Coronary artery (tissue), 2 donors: ENCODE measurements at places on chromosomes 11 and 22.
A peak's percentile ranks its signal among the peaks of the same experiment; 100 is the strongest.

GRCh38 chr11:102368472-102368871, 21.5 kb downstream of the BIRC2 start:
- no peak for DNase-seq

DNA sequence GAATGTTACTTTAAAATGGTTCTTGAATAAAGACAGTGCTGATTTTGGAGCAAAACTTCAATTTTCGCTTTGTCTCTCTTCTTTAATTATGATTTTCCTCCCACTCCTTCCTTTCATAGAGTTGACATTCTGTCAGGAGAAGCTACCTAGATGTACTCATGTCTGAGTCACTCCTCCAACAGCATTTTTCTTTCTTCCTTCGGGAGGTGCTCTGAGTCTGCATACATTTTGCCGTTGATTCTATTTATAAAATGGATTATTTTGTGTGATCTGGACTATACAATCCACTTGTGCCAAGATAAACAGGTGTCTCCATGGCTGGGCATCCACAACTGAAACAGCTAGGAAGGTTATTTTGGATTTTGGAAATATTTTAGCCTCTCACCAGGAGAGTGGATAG, 588.3 kb upstream of the ANO5 start:
- DNase-seq, result no peak

- no peak for DNase-seq
These were observed 162.7 kb upstream of the SORL1-AS1 start for GRCh38 chr11:121615501-121615900.

GRCh38 chr11:9701799-9702198, 37.9 kb downstream of the SWAP70 start:
- no peak for DNase-seq

- DNase-seq, result no peak
These were observed 23.5 kb upstream of the L3MBTL2 start for GRCh38 chr22:41181349-41182241.

- no peak for DNase-seq
These were observed 283.7 kb upstream of the ANO3 start for GRCh38 chr11:26048271-26048670.

DNA sequence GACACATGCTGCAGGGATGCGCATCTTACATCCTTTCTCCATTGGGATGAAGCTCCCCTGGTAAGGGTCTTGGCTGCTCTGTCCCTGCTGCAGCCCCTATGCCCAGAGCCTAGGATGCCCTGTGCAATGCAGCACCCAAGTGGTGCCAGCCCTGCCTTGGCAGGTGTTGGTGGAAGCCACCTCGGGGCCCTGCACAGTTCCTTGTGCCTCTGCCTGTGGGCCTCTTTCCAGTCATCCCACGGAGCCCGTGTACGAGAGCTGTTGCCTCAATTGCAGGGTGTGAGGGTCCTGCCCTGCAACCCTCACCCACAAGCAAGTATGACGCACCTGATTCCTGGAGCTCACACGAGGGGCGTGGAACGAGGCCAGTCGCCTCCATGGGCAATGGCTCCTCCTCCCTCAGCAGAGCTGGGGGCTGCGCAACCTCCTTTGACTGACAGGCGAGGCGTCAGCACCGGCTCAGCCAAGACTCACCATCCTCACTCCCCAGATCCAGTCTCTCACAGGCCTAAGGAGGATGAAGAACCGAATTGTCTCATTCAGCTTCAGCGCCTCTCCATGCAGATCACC, 719.6 kb downstream of the BRD1 start:
- DNase-seq, result no peak

GRCh38 chr22:49324527-49325491, 502.9 kb downstream of the BRD1 start:
- DNase-seq, result peak; percentile 65

DNA sequence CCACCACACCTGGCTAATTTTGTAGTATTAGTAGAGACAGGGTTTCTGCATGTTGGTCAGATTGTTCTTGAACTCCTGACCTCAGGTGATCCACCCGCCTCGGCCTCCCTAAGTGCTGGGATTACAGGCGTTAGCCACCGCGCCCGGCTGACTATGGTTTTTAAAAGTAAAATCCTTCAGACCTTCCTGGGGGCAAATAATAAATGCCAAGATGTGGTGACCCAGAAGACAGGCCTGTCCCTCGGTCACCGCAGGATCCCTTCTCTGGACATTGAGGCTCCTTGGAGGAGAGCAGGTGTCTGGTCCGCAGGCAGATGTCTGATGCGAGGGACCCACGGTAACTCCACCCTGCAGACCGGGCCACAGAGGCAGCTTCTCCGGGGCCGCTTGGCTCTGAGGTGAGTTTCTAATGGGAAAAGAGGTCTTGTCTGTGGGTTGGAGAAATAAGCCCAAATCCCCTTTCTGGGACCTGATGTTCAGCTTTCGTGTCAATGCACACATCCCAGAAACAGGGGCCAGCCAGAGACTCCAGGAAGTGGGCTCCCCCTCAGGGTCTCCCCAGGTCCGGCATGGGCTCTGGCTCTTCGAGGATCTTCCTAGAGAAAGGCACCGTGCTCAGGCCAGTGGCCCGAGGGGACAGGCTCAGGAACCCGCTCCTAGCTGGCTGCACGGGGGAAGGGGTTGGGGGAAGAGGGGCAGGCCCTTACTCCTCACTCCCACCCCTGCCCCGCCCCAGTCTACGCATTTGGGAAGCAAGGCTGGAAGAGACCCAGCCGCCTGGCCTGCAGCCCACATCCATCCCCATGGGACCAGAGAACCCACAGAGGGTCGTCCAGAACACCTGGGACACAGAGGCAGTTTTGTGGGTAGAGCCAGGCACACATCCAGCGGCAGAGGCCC, 100.6 kb downstream of the WNT7B start:
- peak; percentile 66 for DNase-seq

DNA sequence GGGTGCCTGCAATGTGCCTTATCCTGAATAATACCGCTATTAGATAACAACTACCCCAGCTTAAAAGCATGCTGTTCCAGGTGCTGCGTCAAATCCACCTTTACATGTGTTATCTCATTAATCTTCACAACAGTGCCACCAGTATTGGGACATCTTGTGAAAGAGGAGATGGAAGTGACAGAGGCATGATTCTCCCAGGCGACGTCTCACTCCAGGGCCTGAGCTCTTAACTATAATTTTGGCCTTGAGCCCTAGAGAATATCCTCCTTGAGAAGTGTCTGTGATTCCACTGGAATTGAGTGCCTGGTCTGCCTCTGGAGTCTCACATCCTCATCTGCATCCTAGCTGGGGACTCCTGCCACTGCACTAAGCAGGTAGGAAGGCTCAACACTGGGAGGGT, 43.8 kb downstream of the RPL27A start:
- DNase-seq, result no peak

DNA sequence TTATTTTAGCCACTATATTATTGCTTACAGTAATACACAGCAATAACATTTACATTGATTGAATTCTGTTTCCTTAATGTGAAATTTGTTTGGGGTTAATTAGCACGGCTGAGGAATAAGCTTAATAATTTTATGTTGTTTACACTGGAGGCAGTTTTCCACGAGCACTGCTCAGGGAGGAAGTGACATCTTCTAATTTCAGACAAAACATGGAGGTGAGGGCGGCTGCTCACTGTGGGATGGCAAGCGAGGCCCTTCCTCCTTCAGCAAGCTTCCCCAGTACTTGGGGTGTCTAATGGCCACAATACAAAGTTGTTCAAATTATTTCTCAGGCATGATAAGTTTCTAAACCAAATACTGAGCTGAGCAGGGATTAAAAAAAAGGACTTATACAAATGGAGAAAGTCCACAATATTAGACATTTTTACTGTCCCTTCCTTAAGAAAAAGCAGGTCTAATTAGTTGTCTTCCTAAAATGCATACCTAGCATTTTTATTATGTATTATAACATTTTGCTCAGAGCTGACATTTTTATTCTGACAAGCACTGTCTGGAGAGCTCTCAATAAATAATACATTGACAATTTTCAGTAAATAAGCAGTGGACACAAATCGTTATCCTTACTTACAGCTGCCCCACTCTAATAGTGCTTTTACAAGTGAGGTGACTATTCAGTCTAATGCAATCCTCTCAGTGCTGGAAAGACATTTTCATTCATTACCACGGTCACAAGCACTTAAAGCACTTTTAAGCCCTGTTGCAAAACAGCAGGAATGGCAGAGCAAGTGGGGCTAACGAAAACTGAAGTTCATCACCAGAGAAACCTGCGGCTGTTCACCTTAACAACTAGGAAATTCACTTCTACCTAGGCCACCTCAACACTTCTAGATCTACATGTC, 56.2 kb downstream of the SOX6 start:
- DNase-seq, result no peak

DNA sequence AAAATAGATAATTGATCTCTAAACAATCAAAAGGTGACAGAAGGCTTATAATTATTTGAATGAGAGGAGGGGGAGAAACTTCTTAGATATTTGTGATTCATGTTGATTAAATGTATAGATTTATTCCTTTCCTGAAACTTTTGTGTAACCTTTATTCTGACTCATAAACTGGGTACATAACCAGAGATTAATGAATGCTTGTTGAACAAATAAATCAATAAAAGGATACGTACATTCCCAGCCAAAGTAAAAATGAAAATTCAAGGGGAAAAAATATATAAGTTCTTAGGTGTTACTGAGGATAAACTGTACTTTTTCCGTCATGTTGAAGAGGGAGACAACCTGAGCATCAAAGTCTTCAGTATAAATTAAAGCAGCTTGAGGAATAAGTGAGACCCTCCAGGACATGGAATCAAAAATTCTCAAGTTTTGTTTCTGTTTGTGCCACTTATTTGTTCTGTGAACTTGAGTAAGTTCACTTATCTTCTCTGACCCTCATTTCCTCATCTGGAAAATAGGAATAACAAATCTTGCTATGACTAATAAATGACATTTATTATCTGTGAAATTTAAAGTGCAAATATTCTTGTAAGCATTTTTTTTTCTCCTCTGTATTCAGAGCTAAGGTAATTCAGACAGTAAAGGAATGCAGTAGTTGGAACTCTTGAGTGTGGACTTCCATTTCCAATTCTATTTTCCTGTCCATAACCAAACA, 195.4 kb downstream of the METTL15 start:
- DNase-seq, result no peak

DNA sequence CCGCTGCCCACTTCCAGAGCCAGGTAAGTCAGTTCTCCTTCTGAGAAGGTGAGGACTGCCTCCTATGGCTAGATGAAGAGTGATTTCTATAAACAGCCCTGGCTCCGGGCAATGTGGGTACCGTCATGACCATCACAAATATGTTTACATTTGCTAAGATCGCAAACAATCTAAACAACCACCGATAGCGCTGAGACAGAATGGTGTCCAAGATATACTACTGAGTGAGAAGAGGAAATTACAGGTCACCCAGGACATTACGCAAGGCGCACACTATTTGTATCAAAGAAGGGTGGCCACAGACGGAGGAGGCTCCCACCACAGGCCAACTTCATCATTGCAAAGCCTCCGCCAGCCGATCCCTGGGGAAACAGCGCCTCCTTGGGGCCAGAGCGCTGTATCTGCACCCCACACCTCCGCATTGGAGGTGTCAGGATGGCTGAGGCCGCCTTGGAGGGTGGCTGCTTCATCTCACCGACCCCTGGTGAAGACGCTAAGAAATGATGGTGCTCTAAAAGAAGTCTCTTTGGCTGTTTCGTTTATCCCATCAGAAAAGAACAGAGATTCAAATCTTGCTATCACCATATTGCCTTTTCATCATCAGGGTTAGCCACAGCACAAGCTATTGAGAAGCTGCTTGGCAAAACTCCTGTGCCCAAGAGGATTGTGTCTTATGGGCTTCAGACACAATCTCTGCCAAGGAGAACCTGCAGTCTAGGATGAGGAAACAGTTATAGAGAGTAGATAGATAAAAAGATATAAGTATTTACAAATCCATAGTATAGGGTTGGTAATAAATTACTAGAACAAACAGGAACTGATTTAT, 12.3 kb upstream of the ASRGL1 start:
- DNase-seq, result no peak

DNA sequence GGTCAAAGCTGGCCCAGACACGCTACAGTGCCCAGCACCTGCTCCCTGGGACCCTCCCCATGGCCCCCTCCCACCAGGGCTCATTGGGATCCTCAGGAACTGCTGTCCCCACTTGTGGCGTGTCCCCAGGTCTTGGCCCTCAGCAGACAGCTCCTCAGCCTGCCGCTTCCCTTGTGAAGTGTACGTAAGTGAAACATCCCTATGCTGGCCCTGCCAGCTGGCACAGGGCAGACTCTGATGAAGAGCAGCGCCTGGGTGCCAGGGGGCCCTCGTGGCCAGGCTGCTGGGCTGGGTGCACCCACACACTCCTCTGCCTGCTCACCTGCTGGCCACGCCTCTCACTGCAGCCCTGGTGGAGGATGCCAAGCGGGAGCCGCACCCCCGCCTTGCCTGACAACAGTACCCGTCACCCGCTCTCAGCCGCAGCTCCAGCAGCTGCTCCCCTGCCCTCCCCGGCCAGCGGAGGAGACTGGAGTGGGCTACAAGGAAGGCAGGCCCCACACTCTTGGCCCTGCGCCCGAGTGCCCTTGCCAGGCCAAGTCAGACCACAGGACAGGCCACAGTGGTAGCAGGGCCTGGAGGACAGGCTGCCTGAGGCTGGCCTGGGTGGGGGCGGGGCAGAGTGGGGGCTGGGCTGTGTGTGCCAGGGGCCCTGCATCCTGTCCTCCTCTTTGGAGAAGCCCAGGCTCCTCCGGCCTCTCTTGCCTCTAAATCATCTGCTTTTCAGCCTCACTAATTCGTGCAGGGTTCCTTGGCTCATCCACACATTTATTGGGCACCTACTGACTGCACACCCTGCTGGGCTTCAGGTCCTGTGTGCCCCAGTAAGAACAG, 39.5 kb downstream of the IGF2 start:
- no peak for DNase-seq

- no peak for DNase-seq
These were observed 242.3 kb upstream of the B3GAT1 start for GRCh38 chr11:134654161-134654915.

DNA sequence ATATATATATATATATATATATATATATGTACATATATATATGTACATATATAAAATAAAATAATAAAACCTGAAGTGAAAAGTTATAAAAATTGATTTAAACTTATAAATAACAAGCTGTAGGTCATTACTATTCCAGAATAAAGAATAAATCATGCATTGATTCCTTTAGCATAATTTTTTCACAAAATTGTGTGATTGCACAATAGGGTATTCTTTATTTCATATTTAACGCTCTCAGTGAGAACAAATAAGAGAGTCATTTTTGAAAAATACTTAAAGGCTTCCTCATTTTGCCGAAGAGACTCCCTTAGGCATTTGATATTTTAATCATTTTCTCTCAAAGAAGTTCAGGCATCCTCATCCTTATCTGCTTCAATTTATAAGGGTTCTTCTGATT, 41.3 kb upstream of the API5 start:
- no peak for DNase-seq

- DNase-seq, result peak; percentile 95
These were observed 1.5 kb downstream of the LGALS1 start for GRCh38 chr22:37676736-37677492.

DNA sequence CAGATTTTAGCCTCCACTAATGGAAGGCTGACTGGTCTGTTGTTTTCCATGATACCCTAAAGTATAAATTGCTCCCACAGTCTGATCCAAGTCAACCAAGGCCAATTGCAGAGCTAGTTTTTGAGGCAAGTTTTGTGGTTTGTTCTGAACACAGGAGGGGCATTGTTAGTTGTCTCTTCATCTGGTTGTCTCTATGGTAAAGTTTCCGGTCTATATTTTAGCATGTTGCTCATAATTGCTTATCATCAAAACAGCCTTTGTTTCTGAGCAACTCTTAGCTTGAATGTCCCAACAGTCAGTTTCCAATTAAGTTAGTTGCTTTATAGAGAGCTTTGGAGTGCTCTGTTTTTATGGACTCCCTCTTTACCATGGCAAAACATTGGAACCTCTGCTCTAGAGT, 217.6 kb upstream of the CARD18 start:
- DNase-seq, result no peak

- DNase-seq, result no peak
These were observed 1.0 kb upstream of the PLAAT2 start for GRCh38 chr11:63564056-63564774.

GRCh38 chr11:69216647-69217051, 60.9 kb downstream of the SMIM38 start:
- DNase-seq, result no peak
